Inflammatory macrophage (primary cell): ENCODE measurements at places on chromosomes 6 and 20.

DNA sequence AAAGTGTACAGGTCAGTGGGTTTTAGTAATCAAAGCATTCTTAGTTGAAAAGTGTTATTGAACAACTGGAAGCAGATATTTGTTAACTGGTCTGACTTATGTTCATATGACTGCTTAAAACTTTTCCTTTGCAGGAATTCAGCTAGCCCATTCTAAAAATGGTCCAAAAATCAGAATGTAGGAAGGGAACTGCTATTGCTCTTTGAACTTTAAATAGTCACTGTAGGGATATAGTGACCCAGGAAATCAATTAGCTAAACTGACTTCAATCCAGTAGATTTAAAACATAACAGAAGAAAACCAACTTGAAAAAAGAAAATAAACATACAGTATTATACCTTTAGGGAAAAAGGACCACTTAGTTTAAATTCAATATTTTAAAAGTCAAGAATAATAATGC lies 25.5 kb downstream of the AKAP12 start:
- DNase-seq = no peak

- no peak for DNase-seq
Observed at GRCh38 chr20:47362361-47363219, 6.1 kb upstream of the ZMYND8 start.

DNA sequence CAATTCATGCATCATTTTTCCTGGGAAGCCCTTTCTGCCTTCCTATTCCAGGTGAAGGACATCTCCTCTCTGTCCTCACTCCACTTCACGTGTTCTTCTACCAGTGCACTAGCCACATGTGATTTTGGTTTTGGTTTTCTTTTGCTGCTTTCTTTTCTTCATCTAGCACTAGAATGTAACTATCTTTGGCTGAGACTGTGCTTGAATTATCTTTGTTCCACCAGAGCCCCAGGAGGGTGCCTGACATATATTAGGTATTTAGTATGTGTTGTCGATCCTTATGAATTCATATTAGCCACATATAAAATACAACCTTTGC lies 79.9 kb downstream of the VGLL2 start:
- no peak for DNase-seq

DNA sequence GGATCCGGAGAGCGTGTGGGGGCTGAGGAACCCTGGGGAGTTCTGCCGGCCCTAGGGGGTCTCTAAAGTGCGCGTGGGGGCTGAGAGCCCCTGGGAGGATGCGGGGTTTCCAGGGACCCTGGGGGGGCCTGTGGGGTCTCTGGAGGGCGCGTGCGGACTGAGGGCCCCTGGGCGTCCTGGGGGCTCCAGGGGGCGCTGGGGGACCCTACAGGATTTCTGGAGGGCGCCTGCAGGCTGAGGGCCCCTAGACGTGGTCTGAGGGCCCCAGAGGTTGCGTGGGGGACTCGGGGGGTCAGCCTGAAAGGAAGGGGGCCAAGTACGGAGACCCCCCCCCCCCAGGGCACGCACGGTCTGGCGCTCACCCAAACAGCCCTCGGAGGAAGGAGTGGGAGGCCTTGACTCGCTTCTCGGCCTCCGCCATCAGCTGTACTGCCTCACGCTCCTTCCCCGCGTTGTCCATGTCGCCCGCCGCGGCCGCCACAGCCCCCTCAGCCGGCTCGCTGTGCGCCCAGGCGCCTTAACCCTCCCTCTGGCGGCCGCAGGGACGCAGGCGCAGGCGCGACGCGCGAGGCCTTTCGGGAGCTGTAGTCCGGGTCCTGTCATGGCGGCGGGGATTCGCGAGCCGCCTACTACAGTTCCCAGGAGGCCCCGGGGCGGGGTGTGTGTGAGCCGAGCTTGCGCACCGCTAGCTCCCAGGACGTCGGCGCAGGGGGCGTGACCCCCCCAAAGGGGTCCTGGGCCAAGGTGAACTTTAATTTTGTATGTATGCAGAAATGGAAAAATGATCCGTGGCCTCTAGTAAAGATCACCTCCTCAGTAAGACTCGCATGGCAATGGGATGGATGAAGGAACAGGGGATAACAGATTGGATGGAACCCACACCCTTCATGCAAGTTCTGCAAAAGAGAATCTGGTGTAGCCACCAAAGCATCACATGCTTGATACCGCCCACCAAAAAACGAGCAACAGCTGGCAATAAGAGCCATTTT lies at the start of gene NAPB:
Gene NAPB (minus strand): TSS at position 546 of the 989 bp plus-strand sequence. CDS start 86 bp downstream, at position 460.
- DNase-seq = peak; percentile 93

- peak; percentile 41 for DNase-seq
Observed at GRCh38 chr6:31791324-31792089, 4.0 kb downstream of the VARS1 start.

DNA sequence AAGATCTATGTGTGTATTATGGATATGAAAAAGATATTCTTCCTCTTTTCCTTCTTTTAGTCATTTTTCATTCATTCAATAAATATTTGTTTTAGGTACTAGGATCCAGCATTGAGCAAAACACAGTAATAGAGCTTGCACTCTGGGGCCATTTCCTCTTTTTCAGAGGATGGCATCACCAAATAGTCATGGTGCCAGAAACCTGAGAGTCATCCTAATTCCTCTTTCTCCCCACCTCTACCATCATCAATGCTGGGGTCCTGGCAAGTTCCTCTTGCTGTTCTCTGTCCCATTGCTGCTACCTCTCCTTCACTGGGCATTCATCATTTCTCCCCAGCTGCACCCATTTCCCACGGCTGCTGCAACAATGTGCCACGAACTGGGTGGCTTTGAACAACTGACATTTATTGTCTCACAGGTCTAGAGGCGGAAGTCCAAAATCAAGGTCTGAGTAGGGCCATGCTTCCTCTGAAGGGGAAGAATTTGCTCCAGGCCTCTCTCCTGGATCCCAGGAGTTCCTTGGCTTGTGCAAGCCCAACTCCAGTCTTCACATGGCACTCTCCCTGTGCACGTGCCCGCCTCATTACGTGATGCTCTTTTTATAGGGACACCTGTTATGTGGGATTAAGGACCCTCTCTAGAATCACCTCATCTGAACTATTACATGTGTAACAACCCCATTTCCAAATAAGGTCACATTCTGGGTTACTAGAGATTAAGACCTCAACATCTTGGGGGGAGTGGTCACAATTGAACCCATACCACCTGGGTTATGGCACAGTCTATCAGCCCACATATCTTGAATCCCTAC lies 9.5 kb upstream of the IGF2R start:
- peak; percentile 88 for DNase-seq

- DNase-seq = no peak
Observed at GRCh38 chr6:16991981-16992629, 109.7 kb upstream of the STMND1 start.

GRCh38 chr6:87887266-87887665 lies 160.4 kb upstream of the SPACA1 start:
- DNase-seq = no peak

DNA sequence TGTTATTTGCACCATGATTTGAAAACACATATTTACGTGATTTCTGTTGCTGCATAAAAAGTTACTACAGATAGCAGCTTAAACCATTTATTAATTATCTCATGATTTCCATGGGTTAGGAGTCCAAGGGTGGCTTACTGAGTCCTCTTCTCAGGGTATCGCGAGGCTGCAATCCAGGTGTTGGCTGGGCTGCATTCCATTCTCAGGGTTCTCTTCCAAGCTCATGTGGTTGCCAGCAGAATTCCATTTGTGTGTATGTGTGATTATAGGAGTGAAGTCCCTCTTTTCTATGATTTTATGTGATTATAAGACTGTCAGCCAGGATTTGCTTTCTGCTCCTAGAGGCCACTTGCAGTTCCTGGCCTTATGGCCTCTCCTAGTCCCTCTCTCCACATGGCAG lies 135.1 kb downstream of the FAM83B start:
- no peak for DNase-seq

DNA sequence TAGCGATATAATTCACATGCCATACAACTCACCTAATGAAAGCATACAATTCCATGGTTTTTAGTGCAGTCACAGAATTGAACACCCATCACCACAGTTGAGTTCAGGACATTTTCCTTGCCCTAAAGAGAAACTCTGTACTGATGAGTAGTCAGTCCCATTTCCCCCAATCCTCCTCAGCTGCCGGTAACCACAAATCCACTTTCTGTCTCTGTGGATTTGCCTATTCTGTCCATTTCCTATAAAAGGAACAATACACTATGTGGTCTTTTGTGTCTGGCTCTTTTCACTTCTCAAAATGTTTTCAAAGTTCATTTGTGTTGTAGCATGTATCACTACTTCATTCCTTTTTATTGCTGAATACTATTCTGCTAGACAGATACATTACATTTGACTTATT lies 67.9 kb upstream of the TGM3 start:
- DNase-seq = no peak

DNA sequence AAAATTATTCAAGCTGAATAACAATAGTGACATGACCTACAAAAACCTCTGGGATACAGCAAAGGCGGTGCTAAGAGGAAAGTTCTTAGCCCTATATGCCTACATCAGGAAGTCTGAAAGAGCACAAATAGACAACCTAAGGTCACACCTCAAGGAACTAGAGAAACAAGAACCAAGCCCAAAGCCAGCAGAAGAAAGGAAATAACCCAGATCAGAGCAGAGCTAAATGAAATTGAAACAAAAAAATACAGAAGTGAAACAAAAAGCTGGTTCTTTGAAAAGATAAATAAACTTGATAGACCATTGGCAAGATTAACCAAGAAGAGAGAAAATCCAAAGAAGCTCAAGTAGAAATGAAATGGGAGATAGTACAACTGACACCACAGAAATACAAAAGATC lies 47.6 kb upstream of the NOTCH4 start:
- DNase-seq = peak; percentile 56

DNA sequence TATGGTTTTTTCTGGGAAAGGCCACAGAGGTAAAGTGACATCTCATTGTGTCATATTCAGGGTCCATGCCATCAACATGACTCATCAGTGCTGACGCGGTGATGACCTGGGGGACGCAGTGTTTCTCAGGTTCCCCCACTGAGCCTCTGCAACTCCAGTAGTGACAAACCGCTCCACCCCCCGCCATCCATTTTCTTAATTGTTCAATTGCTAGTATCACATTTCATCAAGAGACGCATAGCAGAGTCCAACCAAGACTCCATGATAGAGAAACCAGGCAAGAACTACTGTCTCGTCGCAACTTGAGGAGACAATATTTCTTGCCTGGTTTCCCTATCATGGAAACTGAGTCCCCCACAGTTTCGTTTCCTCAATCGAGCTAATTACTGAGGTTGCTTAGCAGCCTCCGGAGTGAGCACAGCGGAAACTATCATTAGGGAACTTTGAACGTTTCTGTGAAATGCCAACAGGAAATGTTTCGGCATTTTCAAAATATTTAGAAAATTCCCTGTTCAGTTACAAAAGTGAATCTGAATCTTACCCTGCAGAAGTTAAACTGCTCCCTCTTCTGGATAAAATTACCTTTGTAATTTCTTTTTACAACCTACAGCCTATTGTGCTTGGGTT lies 12.2 kb upstream of the SERPINB1 start:
- peak; percentile 94 for DNase-seq

DNA sequence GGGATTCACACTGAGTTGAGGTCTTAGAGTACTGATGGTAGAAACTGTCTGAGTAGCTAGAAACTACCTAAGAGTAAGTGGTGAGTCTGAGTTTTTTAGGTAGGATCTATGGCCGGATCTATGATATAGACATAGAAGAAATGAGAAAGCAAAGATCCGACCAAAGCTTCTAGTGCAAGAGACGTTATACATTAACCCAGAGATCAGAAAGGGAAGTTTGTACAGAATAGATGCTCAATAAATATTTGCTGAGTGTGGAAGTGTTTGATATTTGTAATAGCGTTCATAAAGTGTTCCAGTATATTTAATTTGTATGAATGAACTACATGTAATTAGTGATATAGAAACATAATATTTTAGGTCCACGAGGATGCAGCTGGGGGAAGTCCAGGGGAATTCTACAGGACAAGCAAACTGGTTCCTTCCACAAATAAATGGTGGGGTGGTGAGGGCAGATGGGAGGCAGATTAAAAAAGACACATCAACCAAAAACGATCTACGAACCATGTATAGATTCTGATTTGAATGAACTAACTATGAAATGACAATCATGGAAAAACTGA lies 31.9 kb upstream of the JARID2 start:
- DNase-seq = no peak

GRCh38 chr6:138285800-138286199 lies 67.5 kb upstream of the PBOV1 start:
- no peak for DNase-seq

- DNase-seq = no peak
Observed at GRCh38 chr6:87870556-87870955, 168.5 kb upstream of the AKIRIN2 start.

DNA sequence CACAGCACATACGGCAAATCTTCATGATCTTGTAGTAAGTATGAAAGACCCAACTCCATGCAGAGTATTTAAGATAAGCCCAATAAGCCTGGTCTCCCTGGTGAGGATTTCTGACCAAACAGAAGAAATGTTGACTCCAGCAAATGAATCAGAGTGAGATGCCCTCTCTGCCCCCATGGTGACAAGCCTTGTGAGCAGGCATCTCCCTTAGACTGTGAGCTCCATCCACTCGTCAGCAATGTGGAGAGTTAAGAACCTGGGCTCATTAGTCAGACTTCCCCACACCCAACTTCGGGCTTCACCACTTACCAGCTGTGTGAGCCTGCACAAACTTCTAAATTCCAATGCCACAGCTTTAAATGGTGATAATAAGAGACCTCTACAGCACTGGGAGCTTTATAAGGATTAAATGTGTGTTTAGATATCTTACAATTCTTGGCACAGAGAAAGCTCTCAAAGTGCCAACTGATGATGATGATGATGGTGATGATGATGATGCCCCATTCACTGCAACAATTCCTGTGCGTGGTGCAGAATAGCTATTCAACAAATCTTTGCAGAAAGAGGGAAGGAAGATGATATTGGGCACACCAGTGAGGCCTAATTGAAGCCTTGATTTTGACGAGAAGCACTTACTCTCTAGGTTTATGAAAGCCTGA lies 253.4 kb upstream of the TAB2 start:
- DNase-seq = no peak

- DNase-seq = no peak
Observed at GRCh38 chr20:55964790-55965189, 40.5 kb downstream of the CBLN4 start.

DNA sequence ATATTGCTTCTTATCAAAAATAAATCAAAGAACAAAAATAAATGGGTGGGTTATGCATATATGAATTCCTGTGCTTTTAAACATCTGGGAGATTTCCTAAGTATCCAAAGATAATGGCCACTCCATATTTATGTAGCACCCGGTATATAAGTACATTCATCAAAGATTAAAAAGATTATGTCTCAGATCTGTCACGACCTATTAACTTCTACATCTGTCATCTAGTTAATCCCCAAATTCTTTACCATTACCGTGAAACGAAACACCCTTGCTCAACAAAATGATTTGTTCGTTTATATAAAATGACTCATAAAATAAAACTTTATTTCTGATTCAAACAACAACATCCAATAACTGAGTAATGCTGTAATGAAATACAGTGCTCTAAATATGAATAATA lies 64.8 kb upstream of the FOXQ1 start:
- DNase-seq = no peak

GRCh38 chr6:11083491-11083890 lies 10.1 kb upstream of the SMIM13 start:
- DNase-seq = no peak
